Fibroblast of the aortic adventitia (primary cell): ENCODE measurements at places on chromosomes 7 and 10. TPM values are rescaled to one million over a fixed set of nuclear protein-coding genes. Genes with fewer than 3 reads are reported as not detected.

Gene ITIH5
- 0.09 and 9.6 TPM in 2 replicates for total RNA-seq

Gene CDC14C
- total RNA-seq, result not detected in 2 replicates

Gene VPS41
- total RNA-seq, result 58.0 and 308 TPM in 2 replicates

Gene JAKMIP3
- total RNA-seq, result 0.09 and 1.1 TPM in 2 replicates

Gene DBNL
- 73.0 and 110 TPM in 2 replicates for total RNA-seq

Gene TSPAN13
- 4.3 TPM in 1 of 2 replicates, not detected in the other for total RNA-seq

Gene ANXA8L1
- 1.2 TPM in 1 of 2 replicates, not detected in the other for total RNA-seq

Gene COL28A1
- 0.09 TPM in 1 of 2 replicates, not detected in the other for total RNA-seq

Gene OR2A1
- total RNA-seq, result 0.27 TPM in 1 of 2 replicates, not detected in the other

Gene DDX21
- total RNA-seq, result 61.9 and 63.1 TPM in 2 replicates

Gene BAIAP2L1
- 1.1 and 2.8 TPM in 2 replicates for total RNA-seq

Gene TASOR2
- total RNA-seq, result 92.9 and 147 TPM in 2 replicates

Gene SLC26A3
- total RNA-seq, result not detected in 2 replicates

Gene ANKRD22
- 0.09 and 0.33 TPM in 2 replicates for total RNA-seq

Gene DNAJC9
- total RNA-seq, result 18.7 and 41.0 TPM in 2 replicates

Gene NRG3
- total RNA-seq, result not detected in 2 replicates

Gene TMEM229A
- total RNA-seq, result 3.8 TPM in 1 of 2 replicates, not detected in the other

Gene ZEB1
- total RNA-seq, result 153 and 228 TPM in 2 replicates

Gene TRPV6
- 0.08 TPM in 1 of 2 replicates, not detected in the other for total RNA-seq

Gene PIP
- total RNA-seq, result not detected in 2 replicates

Gene NEURL1
- total RNA-seq, result 0.27 TPM in 1 of 2 replicates, not detected in the other

Gene ZNF777
- total RNA-seq, result 7.0 and 7.2 TPM in 2 replicates

Gene STAG3
- 0.90 and 4.8 TPM in 2 replicates for total RNA-seq

Gene PTPRN2
- total RNA-seq, result 0.09 and 2.5 TPM in 2 replicates

Gene ELOVL3
- total RNA-seq, result 0.09 TPM in 1 of 2 replicates, not detected in the other

Gene GPR85
- total RNA-seq, result 2.4 and 5.0 TPM in 2 replicates

Gene PVRIG
- total RNA-seq, result not detected in 2 replicates

Gene VIPR2
- total RNA-seq, result not detected in 2 replicates

Gene GSTO2
- 3.4 and 8.9 TPM in 2 replicates for total RNA-seq

Gene ZNHIT1
- total RNA-seq, result 75.6 and 98.2 TPM in 2 replicates

Gene GNGT1
- not detected in 2 replicates for total RNA-seq

Gene FKBP6
- total RNA-seq, result not detected in 2 replicates

Gene ADRA2A
- 0.82 and 2.6 TPM in 2 replicates for total RNA-seq

Gene C10orf95
- total RNA-seq, result not detected in 2 replicates

Gene AGMO
- 0.18 TPM in 1 of 2 replicates, not detected in the other for total RNA-seq

Gene OR2A42
- total RNA-seq, result not detected in 2 replicates

Gene OIT3
- not detected in 2 replicates for total RNA-seq

Gene GRM3
- total RNA-seq, result not detected in 2 replicates

Gene ANKRD30A
- total RNA-seq, result not detected in 2 replicates

Gene AKR1C8
- total RNA-seq, result not detected in 2 replicates
